ENCODE measurements at places on chromosomes 2 and 18. TPM values are rescaled to one million over a fixed set of nuclear protein-coding genes. Genes with fewer than 3 reads are reported as not detected.

The DLGAP1 gene
- not detected for total RNA-seq

The MTHFD2 gene
- total RNA-seq = 40.5 TPM

The ANKRD53 gene
- 2.5 TPM for total RNA-seq

The ABHD3 gene
- total RNA-seq = 47.3 TPM

The REEP1 gene
- total RNA-seq = not detected

The DNAJC5G gene
- total RNA-seq = not detected

The LBX2 gene
- total RNA-seq = 1.9 TPM

DNA sequence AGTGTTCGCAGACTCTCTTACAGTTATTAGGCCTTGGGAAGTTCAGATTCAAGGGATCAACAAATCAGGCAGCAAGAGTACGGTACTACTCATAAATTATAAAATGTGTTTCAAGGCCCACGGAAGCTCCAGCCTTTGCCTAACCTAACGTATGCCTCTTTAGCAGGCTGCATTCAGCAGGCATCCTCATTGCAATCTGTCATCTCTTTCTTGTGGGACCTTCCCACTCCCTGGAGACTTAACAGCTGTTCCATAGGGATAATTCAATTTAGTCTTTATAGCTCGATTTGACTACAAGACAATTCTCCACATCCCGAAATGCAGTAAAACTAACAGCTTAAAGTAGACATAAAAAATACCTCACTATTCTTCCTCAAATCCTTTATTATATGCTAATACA is 453.7 kb downstream of the CNTNAP5 start:
- H3K4me3 ChIP-seq = no peak overlapping the region
- H3K27me3 ChIP-seq = no peaks in the 10 kb centered on the region
- DNase-seq = no peak

GRCh38 chr2:223563462-223563861 is 38.7 kb downstream of the SCG2 start:
- H3K27me3 ChIP-seq = no peaks in the 10 kb centered on the region
- H3K4me1 ChIP-seq = no peaks in the 10 kb centered on the region
- no peaks in the 10 kb centered on the region for H3K36me3 ChIP-seq
- no peak overlapping the region for H3K4me3 ChIP-seq
- no peak for DNase-seq

- H3K36me3 ChIP-seq = no peaks in the 10 kb centered on the region
- H3K4me1 ChIP-seq = peaks cover 13% of the 10 kb centered on the region
- no peak overlapping the region for H3K27ac ChIP-seq
Observed at GRCh38 chr2:24542269-24542872, 51.3 kb downstream of the NCOA1 start.

DNA sequence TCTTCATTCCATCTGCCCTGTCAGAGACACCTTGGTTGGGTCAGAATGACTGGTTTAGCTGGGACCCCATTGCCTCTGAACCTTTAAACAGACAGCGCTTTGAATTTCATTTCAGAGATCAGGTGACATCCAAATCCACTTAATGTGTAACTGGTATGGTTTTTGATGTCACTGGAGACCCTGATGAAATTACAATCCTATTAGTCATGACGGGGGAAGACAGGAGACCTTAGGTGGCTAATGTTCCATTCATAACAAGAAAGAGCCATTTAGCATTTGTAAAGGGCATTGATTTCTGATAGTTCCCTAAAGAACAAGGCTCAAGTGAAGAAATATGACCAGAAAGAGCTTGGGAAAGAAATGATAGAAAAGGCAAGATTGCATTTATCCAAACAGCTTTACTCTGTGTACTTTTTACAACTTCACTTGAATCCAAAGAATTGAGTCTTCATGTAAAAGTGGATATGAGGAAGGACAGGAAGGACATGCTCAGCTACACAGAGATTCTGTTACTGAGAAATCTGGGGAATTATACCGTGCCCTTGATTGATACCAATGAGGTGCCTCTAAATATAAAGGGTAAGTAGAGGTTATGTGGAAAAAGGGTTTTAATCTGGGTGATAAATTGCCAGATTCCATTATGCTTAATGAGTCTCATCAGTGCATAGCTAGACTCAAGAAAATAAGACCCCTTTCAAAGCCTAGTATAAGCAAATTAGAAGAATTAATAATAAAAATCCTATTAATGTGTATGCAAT is 198.2 kb downstream of the NCKAP5 start:
- H3K27me3 ChIP-seq = no peaks in the 10 kb centered on the region
- DNase-seq = no peak
- no peak overlapping the region for H3K4me3 ChIP-seq
- H3K4me1 ChIP-seq = no peaks in the 10 kb centered on the region

DNA sequence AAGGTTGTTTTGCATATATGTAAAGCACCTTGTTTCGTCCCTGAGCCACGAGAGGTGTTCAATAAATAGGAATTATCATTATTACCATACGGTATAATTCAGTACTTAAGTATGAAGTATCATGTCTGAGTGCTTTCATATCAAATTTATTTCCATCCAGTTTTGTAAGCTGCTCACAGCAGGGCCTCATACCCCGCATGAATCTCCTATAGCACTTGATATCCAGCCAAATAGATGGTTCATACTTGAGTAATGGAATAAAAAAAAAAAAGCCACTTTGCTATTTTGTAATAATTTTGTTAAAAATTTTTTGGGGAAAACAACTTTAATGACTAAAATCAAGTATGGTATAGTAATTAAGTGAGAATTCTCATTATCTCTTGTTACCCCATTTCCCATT is 160.8 kb upstream of the NOSTRIN start:
- H3K4me3 ChIP-seq = no peak overlapping the region
- no peak for DNase-seq
- H3K36me3 ChIP-seq = no peaks in the 10 kb centered on the region
- no peak overlapping the region for H3K27ac ChIP-seq

DNA sequence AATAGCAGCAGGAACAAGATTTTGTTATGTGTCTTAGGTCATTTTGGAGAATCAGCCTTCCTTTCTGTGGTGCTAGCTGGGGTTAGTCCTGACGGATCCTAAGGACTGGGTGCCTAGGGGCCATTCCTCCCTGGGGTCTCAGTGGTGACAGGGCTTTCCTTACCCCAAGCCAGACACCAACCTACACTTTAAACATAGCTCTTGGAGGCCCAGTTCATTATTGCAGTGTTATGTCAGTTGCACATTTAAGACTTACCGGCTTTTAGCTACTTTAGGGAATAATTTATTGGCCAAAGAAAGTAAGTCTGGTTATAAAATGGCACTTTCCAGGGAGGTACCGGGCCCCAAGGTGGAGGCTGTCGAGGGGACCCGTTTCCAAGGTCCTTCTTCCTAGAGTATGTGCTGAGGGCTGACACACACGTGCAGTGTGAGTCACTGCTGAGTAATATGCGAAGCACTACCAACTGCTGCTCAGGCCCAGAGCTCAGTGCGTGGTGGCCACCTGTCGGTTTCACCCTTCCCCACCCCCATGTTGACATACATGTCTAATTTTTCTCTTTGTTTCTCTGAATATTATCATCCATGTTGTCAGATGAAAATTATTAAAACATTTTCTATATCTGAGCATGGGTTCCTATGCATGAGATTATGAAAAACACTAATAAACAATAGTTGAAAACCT is 37.0 kb upstream of the GRHL1 start:
- H3K27me3 ChIP-seq = no peaks in the 10 kb centered on the region
- no peak overlapping the region for H3K27ac ChIP-seq
- H3K4me1 ChIP-seq = no peaks in the 10 kb centered on the region
- no peak overlapping the region for H3K4me3 ChIP-seq

DNA sequence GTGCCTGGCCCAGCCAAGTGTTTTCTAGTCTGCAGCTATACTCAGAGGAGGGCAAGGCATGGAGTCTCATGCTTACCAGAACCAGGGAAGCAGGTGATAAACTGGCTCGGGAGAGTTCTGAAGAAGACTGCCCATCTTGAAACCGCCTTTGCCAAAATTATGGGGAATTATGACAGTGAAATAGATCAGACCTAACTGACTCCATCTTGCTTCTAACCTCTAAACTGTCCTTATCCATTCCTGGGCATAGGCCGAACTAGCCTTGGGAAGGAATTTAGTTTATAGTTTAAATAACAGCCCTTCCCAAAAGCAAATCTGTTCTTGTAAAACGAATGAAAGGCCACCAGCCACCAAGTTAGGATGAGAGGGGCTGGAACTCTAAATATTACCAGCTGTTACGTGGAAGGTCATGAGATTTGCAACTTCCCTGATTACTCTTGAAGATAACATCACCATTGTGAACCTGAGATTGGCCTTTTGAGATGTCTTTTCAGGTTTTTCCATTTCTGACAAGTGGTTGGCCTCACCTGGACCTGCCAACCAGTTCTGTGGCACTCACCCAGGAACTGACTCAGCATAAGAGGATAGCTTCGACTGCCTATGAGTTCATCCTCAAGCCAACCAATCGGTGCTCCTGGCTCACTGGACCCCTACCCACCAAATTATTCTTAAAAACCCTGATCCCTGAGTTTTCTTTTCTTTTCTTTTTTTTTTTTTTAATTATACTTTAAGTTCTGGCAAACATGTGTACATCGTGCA is 23.4 kb downstream of the CHCHD5 start:
- H3K4me1 ChIP-seq = peaks cover 3% of the 10 kb centered on the region
- no peaks in the 10 kb centered on the region for H3K27me3 ChIP-seq
- H3K27ac ChIP-seq = no peak overlapping the region

DNA sequence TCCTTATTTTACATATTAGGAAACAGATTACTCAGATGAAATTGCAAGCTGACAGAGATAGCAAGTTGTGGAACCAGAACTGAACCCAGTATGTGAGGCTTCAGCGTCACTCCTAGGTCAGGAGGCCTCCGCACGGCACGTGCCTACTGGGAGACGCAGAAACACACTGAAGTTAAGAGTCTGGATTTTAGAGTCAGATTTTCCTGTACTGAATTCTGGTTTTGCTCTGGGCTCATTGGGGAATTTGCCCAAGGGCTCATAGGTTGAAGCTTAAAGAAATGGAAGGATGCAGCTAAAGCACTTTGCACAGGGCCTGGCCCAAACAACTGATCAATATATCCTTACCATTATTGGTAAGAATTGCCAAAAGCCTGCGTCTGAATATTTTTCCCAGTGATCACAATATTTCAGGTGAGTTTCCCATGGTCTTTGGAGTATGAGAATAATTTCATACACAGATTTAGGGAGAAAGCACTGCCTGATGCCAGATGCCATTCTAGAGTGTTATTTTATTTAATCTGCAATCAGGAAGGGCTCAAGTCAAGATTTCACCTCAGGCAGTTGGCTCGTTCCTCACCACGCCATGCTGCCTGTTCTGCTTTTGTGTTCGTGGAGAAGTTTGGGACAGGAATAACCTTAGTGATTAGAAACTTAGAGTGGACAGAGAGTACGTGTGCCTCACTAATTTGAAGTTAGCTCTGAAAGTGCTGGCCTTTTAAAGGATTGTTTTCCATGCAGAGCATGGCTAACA is 331.9 kb downstream of the MYCN start:
- no peak for DNase-seq
- no peaks in the 10 kb centered on the region for H3K4me1 ChIP-seq
- no peaks in the 10 kb centered on the region for H3K27me3 ChIP-seq
- no peak overlapping the region for H3K27ac ChIP-seq

GRCh38 chr18:67525328-67526099 is 9.0 kb upstream of the DSEL start:
- DNase-seq = no peak
- H3K4me1 ChIP-seq = no peaks in the 10 kb centered on the region
- no peak overlapping the region for H3K27ac ChIP-seq
- H3K4me3 ChIP-seq = no peak overlapping the region
- peaks cover 2% of the 10 kb centered on the region for H3K27me3 ChIP-seq
- H3K36me3 ChIP-seq = no peaks in the 10 kb centered on the region

DNA sequence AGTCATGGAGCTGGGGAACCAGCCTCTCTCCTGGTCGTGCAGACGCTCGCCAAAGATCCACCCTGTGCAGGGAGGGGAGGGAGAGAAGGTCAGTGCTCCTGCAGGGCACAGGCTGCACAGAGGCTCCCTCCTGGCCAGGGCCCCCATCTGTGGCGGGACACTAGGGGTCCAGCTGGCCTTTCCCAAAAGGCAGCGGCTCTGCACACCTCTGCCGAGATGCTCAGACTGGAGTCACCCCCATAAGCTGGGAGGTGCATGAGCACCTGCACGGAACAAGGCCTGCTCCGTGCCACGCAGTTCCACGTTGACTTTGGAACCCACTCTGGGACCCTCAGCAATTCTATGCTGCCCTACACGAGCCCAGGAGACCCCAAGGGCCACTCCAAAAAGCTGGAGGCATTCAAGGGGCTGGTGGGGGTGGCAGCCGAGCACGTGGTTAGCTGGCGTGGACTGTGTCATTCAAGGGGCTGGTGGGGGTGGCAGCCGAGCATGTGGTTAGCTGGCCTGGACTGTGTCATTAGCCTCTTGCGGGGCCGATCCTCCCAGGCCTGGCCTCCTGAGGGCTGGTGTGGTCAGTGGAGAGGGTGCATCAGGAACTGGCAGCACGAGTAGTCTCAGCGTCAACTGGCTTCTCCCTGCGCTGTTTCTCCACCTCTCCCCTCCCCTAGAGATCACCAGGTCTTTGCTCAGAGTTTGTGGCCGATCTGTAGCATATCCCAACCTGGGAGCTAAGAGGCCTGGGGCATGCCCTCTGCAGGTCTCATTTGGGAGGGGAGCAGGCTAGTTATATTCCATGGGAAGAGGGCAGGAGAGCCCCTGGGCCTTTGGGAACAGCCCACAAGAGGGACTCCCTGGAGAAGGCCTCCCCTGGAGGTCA is 9.8 kb downstream of the SNORC start:
- H3K4me1 ChIP-seq = peaks cover 10% of the 10 kb centered on the region
- no peak for DNase-seq
- no peak overlapping the region for H3K27ac ChIP-seq
- H3K36me3 ChIP-seq = no peaks in the 10 kb centered on the region
- no peak overlapping the region for H3K4me3 ChIP-seq

GRCh38 chr18:22538426-22538825 is 120.7 kb upstream of the CTAGE1 start:
- no peaks in the 10 kb centered on the region for H3K4me1 ChIP-seq
- no peak overlapping the region for H3K27ac ChIP-seq
- H3K4me3 ChIP-seq = no peak overlapping the region
- no peaks in the 10 kb centered on the region for H3K36me3 ChIP-seq
- DNase-seq = no peak
- H3K27me3 ChIP-seq = no peaks in the 10 kb centered on the region

DNA sequence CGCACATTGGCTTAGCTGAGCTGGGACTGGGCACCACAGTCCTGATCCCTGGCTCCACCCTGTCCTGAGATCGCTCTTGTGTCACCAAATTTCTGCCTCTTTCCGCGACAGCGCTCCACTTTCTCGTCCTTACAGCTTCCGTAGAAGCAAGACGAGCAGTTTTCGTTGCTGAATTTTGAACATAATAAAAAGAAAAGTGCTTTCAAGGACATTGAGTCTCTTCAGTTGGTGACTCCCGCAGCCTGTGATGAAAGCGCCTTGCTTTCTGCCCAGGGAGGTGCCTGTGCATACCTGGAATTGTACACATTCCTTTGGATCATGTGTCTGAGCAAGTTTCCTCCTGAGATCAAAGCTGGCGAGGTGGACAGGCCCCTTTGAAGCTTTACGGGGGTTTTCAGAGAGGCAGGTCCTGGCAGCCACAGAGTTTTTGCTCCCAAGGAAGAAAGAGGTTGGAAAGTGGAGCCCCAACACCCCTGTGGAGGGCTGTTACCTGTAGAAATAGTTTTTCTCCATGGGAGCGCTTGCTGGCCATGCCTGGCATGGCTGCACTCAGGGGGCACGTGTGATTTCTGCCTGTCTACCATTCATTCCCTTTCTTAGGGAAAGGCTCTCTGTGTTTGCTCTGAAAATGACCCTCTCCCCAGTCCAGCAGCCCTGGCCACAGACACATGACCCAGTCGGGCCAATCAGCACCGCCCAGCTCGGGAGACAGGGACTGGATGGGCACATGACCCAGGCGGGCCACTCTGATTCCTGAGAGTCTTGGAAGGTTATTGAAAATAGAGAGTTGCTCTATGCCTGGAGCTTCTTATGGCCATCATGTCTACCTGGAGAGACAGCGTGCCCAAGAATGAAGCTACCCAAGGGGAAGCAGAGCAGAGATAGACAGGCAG is 115.6 kb upstream of the OTOS start:
- H3K27ac ChIP-seq = no peak overlapping the region
- H3K4me1 ChIP-seq = peaks cover 2% of the 10 kb centered on the region
- DNase-seq = no peak
- H3K36me3 ChIP-seq = no peaks in the 10 kb centered on the region
- no peaks in the 10 kb centered on the region for H3K27me3 ChIP-seq
- H3K4me3 ChIP-seq = no peak overlapping the region
